ENCODE measurements at places on chromosomes 5 and 9.

GRCh38 chr5:75681125-75681830, 36.0 kb downstream of the POC5 start:
- DNase-seq: no peak

DNA sequence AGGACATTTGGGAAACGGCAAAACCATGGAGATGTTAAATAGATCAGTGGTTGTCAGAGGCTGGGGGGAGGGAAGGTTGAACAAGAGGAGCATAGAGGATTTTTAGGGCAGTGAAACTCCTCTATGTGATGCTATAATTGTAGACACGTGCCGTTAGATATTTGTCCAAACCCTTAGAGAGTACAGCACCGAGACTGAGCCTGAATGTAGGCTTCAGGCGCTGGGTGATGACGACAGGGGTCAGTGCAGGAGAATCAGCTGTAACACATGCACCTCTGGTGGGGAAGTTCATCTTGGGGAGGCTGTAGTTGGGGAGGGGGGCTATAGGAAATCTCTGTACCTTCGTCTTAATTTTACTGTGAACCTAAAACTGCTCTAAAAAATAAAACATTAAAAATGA, 22.2 kb upstream of the CLPTM1L start:
- DNase-seq: no peak

DNA sequence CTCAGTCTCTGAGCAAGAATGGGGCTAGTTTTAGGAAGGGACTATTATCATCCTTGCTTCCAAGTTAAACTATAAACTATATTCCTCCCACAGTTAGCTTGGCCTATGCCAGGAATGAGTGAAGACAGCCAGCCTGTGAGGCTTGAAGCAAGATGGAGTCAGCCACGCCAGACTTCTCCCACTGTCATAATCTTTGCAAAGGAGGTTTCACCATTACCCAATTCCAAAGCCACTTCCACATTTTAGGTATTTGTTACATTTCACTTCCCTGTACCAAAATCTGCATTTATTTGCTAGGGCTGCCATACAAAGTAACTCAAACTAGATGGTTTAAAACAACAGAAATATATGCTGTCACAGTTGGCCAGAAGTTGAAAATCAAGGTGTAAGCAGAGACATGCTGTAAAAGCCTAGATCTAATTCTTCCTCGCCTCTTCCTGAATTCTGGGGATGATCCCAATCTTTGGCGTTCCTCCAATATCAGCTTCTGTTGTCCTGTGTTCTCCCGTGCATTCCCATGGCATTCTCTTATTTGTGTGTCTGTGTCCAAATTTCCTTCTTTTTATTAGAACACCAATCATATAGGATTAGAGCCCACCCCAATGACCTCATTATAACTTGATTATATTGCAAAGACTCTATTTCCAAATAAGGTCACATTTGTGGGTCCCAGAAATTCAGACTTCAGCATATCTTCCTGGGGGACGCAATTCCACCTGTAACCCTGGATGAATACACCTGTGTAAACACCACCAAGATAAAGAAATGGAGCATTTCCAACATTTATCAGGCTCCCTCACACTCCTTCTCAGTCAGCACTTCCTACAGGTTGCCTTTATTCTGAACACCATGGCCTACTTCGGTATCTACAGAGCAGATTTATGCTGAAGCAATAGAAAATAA, 126.8 kb downstream of the GCNT1 start:
- no peak for DNase-seq

GRCh38 chr9:4774209-4774608, 18.5 kb upstream of the RCL1 start:
- DNase-seq: no peak

GRCh38 chr5:127967323-127967982, 116.1 kb upstream of the SLC12A2 start:
- no peak for DNase-seq

GRCh38 chr5:142597546-142598337, 88.1 kb downstream of the FGF1 start:
- peak; percentile 12 for DNase-seq

DNA sequence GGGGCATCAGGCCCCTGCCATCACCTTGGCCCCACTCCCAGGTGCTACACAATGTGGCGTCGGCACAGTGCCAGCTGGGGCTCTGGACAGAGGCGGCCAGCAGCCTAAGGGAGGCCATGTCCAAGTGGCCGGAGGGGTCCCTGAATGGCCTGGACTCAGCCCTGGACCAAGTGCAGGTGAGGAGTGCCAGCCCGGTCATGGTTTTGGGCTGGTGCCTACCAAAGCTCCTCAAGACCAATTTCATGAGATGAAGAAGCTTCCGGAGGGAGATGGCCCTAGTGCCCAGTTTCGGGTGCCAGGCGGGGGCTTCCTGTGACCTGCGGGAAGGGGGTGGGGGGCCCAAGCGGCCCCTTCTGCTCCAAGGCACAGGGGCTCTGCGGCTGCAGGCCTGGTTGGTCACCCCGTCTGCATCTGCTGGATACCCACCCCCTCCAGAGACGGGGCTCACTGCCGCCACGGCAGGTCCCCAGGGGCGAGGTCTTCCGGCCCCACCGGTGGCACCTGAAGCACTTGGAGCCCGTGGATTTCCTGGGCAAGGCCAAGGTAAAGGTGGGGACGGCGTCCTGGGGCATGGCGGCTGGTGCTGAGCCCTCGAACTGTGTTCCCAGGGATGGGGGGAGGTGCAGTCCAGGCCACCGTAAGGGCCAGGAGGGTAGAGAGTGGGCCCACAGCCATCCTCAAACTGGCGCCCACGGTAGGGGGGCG, 5.8 kb downstream of the NOXA1 start:
- no peak for DNase-seq

DNA sequence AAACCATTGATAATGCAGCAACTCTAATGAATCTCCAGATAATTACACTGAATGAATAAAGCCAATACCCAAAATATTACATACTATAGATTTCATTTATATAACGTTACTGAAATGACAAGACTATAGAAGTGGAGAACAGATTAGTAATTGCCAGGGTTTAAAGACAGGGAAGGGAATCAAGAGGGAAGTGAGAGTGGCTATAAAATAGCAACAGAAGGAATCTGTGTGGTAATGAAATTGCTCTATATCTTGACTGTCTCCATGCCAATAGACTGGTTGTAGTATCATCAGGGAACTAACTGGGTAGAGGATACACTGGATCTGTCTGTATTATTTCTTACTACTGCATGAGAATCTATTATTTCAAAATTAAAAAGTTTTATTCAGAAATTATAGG, 396.5 kb upstream of the RPS23 start:
- DNase-seq: no peak

DNA sequence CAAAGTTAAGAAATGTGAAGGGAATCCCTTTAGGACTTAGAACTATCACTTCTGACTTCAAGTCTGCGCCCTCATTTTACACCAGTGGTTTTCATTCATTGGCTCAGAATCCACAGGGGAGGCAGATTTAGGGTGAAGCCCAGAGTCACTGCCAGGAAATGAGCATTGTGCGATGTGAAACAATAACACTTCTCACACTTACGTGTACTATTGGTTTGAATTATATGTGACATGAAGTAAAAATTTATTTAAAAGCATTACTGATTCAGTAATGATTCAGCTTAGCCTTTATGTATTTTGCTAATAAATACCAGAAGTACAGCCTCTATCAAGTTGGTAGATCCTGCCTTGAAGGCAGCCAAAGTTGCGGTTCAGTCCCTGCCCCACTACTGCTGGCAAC, 98.6 kb downstream of the PAM start:
- no peak for DNase-seq

DNA sequence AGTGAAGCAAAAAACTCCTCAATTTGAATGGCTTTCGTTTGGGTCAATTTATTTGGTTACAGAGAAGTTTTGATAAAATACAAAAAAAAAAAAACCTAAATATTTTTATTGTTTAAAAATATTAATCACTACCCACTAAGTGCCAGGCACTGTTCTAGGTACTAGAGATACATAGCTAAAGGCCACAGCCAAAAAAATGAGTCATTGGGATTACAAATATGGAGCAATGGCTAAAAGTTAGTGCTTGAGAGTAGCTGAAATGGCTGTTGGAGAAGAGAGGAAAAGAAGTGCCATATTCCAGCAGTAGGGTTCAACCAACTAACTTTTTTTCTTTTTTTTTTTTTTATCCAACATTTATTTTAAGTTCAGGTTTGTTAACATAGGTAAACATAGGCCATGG, 130.1 kb upstream of the PTGER4 start:
- DNase-seq: no peak

GRCh38 chr5:135218790-135219568, 180.1 kb downstream of the MACROH2A1 start:
- DNase-seq: no peak

DNA sequence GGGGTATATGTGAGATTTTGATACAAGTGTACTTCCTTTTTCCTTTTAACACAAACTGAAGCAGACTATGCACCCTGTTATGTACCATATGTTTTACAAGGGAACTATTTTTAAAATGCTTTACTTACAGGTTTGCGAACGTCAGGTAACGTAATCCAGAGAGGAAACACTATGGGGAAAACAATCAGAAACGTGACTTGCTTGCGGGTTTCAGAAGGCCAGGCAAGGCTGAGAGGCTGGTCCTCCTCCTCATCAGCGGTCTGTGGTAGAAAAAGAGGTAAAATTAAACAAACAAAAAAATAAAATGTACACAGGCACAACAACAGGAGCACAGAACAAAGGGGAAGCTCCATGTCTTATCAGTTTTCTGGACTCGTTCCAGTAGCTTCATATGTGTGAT, 141.2 kb downstream of the ACER2 start:
- no peak for DNase-seq

GRCh38 chr9:89022001-89022759, 30.9 kb downstream of the S1PR3 start:
- DNase-seq: no peak

GRCh38 chr5:138668451-138669380, 84.5 kb upstream of the CTNNA1 start:
- DNase-seq: no peak

- no peak for DNase-seq
Measured at GRCh38 chr5:143116814-143117213, 286.7 kb downstream of the NR3C1 start.

GRCh38 chr9:34376596-34377403, at the start of gene MYORG:
Gene MYORG (minus strand): TSS chr9:34376898. CDS start chr9:34372943, 3,955 bp downstream.
- peak; percentile 94 for DNase-seq

GRCh38 chr5:14400085-14400484, 181.5 kb upstream of the OTULINL start:
- peak; percentile 9 for DNase-seq

GRCh38 chr9:114424126-114424525, 36.3 kb upstream of the AKNA start:
- DNase-seq: no peak

- no peak for DNase-seq
Measured at GRCh38 chr9:21385131-21385670, at the start of gene IFNA2. Gene IFNA2 (minus strand): TSS chr9:21385398. CDS start chr9:21385329, 69 bp downstream.

GRCh38 chr5:175880797-175881312, 9.5 kb downstream of the CPLX2 start:
- no peak for DNase-seq

GRCh38 chr9:112885324-112885723, 5.4 kb downstream of the SLC46A2 start:
- DNase-seq: no peak

GRCh38 chr5:133200256-133200655, 148.4 kb downstream of the HSPA4 start:
- DNase-seq: no peak

DNA sequence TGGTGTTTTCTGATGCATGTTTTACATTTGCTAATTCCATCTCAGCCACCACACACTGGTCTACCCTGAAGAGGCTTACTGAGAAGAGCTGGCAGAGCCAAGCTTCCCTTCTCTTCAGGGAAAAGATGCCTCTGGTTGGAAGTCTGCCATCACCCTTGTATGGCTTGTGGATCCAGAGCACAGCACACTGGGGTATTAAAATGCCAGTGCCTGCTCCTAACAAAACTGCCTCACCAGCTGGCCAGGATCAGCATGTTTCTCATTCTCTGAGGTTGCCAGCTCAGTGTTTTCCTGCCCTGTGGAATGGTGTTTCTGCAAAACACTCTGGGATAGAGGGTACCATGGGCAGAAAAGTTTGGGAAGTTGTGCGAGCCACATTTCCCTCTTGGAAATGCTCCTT, 31.6 kb upstream of the ZNF618 start:
- DNase-seq: no peak

DNA sequence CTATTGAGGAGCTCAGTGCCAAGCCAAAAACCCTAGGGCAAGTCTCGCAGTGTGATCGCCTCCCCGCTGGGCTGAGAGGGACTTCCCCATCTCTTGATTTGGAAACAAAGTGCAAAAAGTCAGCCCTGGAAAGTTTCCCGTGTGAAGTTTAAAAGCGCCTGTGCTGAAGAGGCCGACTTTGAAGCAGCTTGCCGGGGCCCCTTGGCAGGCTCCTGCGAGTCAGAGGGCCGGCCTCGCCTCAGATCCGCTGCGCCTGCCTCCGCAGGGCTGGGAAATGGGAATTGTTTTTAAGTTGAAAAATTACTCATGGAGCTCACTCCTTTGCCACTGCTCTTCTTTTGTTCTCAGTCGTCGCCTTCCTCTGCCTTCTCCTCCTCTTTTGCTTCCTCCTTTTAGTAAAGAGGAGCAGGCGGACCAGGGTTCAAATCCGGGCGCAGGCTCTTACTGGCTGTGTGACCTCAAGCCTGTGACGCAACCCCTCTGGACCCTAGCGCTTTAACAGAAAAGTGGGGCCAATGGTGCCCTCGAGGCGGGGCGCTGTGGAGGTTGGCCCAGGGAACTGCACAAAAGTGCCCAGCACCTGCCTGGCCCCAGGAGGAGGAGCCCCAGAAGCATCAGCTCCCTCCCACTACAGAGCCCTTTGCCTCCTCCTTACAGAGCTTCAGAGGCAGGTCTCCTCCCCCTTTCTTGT, 14.7 kb upstream of the LHX2 start:
- DNase-seq: no peak

DNA sequence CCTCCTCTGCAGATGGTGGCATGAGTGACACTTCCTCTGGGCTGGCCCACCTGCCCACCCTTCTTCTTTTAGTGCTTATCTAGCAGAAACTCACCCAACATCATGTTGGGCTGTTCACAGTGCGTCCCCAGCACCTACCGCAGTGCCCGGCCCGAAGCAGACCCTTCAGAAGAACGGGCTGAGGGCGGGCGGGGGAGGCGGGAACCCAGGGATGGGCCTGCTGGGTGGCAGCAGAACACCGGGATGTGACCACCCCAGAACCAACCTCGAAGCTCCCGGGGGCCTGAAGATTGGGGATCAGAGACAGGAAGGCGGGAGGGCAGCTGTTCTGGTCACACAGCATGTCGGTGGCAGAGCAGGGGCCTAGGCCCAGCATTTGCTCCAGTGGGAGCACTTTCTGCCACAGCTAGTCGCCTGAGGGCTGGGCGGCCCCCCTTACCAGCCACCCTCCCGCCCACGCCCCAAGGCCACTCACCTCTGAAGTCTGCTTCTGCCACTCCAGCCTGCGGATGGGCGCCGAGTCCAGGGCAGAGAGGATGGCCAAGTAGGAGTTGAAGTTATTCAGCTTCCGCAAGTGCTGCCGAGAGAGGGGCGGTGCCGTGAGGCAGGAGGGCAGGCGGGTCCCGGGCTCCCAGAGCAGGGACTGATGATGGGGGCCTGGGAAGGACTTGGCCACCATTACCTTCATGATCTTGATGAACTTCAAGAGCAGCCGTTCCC, 38.7 kb downstream of the PRRT1B start:
- no peak for DNase-seq

Measured in COLO829 (cell line).